ENCODE measurements at places on chromosomes 2 and 18.

DNA sequence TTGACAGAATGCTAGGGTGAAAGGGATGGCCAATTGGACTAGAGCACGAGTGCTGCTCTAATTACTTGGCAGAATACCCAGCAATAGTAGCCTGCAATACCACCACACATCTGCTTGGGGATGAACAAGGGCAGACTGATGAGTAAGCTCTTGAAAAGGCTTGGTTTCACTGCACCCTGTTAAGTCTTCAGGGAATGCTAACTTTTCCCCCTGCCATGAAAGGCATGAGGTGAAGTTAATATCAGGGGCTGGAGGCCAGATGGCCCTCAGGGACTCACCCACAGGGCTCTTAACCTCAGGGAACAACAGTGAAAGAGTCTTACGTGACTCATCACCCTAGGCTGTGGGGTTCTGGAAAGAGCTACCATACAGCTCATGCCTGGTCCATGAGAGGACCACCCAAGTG lies 51.7 kb upstream of the MYL1 start:
- DNase-seq, result no peak

DNA sequence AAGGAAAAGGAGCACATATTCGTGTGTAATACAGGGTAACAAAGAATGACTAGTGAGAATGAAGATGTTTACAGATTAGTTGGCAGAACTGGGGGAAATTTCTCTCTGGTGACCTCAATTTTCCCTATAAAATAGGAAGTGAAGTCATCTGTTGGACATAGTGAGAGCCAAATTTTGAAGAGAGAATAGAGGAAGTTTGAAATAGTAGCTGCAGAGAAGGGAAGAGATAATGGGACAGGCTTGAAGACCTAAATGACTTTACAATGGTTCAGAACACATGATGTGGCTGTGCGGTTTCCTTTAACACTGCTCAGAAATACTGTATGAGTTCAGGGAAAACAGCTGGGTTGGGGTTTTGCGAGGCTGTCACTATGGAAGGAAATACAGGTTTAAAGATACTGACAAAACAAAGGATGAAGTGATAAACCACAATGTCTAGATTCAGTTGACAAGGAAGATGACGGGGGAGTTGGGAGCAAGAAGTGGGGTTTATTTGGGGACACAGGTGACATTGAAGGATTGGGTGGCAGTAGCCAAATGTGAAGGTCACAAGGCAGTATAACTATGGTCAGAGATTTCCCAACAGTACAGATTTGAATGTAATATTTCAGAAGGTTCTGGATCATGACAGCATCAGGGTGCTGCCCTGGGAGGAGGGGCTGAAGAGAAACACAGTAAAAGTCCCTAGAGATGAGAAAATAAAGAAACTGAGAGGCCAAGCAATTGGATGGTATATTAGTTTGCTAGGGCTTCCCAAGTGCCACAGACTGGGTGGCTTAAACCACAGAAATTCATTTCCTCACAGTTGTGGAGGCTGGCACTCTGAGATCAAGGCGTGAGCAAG lies 82.6 kb upstream of the TANK start:
- peak; percentile 62 for DNase-seq

DNA sequence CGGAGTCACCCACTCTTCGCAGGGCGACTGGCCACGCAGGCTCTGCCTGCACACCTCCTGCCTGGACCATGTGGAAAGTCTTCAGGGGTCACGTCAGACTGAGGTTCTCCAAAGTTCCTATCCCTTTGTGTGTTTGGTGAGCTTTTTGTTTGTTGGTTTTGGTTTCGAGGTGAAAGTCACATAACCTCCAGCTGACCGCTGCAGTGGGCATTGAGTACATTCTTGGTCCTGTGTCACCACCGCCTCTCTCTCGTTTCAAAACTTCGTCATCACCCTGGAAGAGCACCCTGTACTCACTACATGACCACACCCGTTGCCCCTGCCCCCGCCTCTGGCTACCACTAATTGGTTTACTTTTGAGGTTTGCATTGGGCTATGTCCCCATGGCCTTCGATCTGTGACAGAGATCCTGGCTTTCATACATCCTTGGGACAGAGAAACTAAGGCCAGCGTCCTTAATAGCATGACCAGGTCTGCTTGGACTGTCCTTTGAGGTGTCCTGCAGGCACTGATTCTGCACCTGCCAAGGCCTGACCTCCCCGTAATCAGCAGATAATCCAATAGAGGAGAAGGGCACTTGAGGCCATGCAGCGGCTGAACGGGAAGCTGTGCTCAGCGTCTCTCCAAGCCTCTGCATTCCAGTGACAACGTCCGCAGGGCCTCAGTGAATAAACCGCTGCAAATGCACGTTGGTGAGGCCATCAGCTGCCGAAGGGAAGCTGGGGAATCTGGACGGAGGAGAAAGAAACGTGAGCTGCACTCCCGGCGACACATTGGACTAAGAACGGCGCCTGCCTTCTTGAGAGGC lies 46.8 kb downstream of the SH3BP4 start:
- DNase-seq, result no peak

GRCh38 chr18:6734726-6735430 lies 5.4 kb downstream of the ARHGAP28 start:
- DNase-seq, result no peak

- DNase-seq, result no peak
Measured at GRCh38 chr2:8132351-8132831, 549.5 kb upstream of the ID2 start.

DNA sequence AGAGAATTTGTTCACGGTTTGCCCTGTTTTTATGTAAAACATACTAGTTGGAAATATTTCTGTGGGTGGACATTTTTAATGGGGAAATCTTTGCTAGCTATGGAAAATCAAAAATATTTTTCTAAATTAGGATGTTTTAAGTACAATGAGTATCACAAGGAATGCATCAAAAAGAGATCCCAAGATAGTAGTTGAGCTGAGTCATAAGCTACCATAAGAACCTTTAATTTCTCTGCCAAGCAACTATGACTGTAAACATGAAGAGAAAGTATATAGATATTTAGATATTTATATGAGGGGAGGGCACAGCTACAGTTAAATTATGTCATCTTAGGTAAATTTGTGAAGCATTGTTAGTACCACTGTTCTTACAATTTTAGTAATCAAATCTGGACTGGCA lies 646.2 kb downstream of the XIRP2 start:
- no peak for DNase-seq

DNA sequence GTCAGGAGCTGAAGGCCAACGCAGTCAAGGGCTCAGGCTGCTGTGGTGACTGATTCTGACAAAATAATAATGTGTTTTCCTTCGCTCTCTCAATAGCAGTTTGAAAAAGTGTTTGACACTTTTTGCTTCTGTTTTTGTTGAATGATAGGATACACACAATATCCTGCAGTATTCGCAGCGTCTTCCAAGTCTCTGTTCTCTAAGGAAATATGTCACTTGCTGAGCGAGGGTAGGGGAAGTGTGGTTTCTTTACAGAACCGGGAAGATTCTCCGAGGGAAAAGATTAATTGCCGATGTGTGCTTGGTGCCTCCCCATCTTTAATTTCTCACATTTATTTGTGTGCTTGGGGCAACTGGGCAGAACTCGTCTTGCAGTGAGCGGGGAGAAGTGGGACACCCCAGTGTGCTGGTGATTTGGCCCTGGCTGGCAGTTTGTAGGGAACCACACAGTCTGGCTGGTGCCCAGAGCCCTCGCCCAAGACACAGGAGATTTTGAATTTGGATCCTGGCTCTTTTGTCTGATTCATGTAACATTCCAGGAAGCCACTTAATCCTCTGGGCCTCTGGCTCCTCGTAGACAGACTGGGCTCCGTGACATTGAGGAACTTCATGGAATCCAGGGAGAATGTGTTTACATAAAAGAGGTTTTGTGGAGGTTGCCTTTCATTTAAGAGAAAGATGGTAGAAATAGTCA lies 169.4 kb downstream of the LDLRAD4 start:
- DNase-seq, result no peak

DNA sequence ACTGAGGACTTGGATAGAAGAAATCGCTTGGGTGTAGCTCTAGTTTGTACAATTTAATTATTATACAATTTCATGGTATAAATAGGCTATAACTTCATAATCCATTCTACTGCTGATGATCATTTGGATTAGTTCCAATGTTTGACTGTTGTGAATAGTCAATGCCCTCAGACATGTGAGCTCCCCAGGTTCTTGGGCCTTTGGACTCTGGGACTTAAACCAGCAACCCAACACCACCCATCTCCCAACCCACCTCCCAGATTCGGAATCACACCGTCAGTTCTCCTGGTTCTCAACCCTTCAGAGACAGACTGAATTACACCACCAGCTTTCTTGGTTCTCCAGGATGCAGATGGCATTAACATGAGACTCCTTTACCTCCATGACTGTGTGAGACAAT lies 84.6 kb upstream of the DNMT3A start:
- DNase-seq, result no peak

DNA sequence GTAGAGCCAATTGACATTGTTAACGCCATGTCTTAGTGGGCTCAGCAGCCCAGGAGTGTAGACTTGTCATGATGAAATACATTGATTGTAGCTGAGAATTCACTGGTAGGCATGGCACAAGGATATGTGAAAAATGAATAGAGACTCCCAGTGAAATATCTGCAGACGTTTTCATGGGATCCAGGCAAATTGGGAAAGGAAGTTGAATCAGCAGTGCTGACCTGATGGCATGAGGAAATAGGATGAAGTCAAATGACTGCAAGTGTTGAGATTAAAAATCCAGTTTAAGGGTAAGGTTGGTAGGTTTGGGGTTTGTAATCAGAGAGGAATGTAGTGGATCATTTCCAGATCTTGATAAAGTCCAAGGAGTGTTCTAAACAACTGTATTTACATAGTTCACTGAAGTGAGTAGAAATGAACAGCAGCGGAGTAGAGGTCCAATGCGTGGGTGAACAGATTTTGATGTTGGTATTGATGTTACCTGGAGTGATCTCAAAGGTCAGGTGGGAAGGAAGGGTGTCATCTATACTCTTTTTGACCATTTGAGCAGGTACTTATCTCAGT lies 24.6 kb downstream of the INSIG2 start:
- no peak for DNase-seq

DNA sequence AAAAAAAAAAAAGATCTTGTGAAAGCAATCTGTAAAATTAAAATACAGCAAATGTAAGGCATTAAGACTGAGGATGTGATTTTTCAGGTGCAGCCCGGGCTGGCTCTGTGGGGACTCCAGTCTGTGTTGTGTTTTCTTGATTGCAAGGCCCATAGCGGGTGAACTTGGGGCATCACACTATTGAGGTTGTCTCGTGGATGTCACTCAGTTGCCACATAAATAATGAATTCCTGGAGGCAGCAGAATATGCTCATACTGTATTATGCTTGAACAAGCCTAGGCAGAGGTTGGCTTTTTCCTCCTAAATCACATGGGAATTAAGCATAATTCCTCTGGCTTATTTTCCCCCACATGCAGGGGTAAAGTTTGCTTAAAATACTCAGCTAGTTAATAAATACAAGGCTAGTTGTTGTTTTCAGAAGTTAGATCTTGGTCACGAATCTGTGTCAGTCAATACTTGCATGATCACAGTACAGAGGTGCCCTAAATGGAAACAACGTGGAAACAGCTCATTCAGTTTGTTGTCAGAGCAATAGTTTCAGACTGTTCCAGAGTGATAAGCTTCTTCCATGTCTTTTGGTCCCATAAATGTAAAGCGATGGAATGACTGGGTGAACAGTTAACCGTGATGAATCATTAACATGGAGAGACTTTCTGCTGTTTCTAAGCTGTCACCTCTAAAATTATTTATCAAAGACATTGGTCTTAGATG lies 16.4 kb downstream of the GEMIN6 start:
- no peak for DNase-seq

DNA sequence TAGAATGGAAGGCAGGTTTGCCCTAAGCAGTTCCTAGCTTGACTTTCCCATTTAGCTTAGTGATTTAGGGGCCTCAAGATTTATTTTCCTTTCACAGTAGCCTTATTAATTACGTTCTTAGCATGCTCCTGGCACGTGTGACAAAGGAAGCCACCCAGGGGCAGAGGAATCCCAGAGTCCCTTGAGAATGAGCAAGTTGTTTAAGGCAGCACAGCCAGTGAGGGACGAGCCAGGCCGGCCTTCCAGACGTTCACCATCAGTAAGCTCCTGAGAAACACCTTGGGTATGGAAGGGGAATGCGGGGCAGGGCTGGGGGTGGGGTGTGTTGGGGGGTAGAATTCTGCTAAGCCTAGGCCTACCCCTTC lies 76.3 kb downstream of the SOWAHC start:
- no peak for DNase-seq

- no peak for DNase-seq
Measured at GRCh38 chr2:190082118-190082517, 19.6 kb upstream of the MSTN start.

DNA sequence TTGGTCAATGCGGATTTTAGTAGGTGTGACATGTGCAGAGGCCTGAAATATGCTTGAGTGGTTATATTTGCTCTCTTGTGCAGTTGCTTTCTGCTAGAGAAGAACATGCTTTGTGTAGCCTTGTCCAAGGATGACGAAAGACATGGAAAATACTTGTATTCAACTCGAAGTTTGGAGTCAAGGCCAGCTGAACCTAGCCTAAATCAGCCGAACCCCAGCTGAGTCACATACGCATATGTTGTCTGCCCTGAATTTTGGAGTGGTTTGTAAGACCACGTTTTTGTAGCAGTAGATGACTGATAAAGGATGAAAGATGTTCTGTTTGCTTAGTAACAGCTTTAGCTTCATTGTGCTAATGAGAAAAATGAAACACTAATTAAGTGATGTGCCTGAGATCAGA lies 22.5 kb upstream of the SPAG16 start:
- DNase-seq, result no peak

GRCh38 chr2:69554568-69554967 lies 89.0 kb downstream of the AAK1 start:
- no peak for DNase-seq

DNA sequence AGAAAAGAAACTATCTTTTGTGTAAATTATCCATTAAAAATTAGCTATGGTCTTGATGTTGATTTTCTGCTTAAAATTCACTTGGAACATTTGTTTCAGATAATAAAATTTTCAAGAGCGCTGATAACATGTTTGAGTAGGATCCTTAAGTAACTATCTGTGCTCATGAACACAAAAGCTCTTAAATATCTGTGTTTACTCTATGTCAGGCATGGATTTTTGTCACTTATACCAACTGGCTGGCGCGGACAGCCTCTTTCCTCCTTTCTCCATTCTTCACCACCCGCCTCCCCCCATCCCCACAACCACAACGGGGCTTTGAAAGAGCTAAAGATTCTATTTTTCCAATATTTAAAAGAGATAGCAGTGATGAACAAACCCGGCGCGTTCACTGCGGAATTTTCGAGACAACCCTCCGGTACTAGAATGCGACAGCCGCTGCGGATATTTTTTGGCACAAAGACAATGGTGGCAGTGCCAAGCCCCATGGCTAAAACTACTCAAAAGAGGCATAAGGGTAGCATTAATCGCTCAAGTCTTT lies 181.5 kb downstream of the TCF4 start:
- DNase-seq, result no peak

- DNase-seq, result no peak
Measured at GRCh38 chr18:44668270-44668975, 12.3 kb upstream of the SETBP1 start.

GRCh38 chr2:217903859-217904613 lies 98.8 kb downstream of the TNS1 start:
- DNase-seq, result no peak

GRCh38 chr18:62425465-62426190 lies 97.2 kb upstream of the ZCCHC2 start:
- DNase-seq, result peak; percentile 83

Data from GDM1 (cell line).